ENCODE measurements at places on chromosomes 16 and 17.
A peak's percentile ranks its signal among the peaks of the same experiment; 100 is the strongest.

GRCh38 chr17:63774969-63775265 lies 947 bp downstream of the DDX42 start:
- DNase-seq: peak; percentile 11

DNA sequence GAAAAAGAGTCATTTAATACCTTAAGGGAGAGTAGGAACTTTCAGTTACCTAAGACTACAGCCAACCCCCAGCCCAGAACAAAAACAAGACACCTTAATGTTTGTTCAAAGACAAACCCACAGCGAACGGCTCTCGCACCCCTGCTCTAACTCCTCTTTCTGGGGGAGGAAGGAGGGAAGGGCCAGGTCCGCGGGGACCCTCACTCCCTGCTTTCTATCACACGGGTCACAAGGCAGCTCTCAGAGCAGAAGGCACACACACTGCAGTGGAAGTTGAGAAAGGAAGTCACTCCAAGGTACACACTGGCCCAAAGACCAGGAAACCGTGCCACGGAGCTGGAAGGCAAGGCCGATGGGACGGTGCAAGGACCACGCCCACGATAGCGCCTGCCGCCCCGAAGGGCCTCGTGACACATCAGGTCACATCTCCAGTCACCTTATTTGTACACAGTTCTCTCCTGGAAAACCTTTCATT lies 10.0 kb downstream of the LITAFD start:
- DNase-seq: no peak

GRCh38 chr16:73290258-73290657 lies 242.3 kb upstream of the ZFHX3 start:
- no peak for DNase-seq

DNA sequence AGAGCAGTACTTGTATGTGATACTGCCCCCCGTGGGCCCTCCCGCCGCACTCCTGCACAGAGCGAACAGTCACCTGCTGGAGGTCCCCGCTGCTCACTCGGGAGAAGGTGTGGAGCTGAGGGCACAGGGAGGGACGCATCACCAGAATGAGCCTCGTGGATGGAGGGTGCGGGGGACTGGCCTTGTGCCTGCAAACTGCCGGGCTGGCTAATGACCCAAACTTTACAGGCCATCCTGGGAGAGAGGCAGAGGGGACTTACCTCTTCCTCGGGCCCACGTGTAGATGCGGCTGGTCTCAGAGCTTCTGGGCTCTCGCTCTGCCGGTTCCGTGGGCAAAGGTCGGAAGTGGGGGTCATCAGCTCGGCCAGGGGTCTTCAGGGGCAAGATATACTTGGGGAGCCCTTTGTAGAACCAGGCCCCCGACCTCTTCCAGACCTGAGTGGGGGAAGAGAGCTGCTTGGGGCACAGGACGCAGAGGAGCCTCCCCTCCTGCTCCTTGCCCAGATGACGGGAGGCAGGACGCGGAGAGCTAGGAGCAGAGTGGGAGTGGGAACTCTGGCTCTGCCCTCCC lies 65.5 kb upstream of the DOC2B start:
- no peak for DNase-seq

DNA sequence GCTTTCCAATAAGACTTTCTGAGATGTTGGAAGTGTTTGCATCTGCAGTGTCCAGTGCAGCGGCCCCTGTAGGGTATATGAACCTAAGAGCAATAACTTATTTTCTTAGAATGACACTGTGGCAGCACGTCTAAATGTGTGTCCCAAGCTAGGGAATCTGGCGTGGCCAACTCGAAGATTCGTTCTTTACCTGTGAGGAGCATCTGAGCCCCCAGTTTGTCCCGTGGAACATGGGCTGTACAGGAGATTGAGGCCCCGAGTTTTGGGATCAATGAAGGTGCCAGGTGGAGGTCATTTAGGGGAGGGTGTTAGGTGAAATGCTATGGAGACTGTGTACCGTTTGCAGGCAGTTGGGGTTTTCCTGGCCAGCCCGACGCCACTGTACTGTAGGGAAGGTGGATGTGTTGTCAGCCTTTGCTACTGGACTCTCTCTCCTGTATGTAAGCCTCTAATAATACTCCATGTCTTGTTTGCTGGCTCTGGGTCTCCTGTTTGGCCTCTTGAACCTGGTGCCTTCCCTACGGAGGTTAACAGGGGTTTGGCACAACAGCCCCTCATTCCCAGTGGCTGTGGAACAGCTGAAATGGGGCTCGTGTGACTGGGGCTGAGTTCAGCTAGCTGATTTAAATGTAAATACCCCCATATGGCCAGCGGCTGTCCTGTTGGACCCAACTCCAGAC lies 45.5 kb upstream of the SDK2 start:
- DNase-seq: no peak

GRCh38 chr16:5024632-5025031 lies 9.1 kb downstream of the NAGPA start:
- peak; percentile 30 for DNase-seq

DNA sequence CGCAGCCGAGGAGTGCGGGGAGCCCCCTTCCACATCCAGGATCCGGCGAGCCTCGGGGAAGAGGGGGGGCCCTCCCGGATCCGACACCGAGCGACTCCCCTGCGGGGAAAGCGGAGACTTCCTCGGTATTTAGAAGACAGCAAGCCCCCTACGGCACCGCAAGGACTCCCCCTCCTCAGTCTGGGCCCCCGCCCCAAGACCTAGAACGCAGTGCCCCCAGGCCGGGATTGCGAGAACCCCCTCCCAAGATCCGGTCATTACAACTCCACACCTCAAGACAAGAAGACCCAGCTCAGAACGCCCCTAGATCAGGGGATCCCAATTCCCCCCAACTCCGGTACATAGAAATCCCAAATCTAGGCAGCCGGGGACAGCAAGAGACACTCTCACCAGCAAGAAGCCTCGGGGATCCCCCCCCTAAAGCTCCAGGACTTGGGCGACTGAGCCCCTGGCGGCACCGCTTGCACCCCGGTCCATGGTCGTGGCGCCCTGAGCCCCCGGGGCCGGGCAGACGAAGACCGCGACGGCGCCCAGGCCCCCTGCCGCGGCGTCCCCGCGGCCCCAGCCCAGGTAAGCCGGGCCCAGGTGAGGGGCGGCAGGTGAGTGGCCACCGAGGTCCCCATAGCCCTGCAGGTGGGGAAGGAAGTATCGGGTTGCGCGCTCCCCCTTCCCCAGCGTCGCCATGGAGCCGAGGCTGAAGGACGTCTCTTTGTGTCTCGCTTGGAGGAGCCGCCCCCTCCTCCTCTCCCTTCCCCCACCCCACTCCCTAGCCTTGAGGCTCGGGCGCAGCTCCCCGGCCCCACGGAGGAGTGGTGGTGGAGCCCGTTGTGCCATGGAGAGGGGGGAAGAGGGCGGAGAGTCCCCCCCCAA lies 641 bp downstream of the SBK1 start:
- no peak for DNase-seq

DNA sequence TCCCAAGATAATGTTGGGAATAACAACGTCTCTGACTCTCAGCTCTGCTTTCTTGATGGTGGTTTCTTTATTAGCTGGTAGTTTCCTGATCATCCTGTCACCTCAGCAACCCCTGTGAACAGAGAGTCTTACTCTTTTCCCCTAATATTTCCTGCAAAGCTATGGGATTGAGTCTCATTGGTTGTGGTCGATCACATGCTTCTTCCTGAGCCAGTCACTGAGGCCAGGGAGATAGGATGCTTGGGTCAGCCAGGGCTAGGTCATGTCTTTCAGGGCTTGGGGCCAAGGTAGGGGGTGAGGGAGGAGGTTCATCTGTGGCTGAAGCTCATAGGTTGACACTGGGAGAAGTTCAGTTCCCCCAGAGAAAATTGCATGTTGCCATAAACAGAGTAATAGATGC lies 114.3 kb downstream of the ABCC1 start:
- no peak for DNase-seq

DNA sequence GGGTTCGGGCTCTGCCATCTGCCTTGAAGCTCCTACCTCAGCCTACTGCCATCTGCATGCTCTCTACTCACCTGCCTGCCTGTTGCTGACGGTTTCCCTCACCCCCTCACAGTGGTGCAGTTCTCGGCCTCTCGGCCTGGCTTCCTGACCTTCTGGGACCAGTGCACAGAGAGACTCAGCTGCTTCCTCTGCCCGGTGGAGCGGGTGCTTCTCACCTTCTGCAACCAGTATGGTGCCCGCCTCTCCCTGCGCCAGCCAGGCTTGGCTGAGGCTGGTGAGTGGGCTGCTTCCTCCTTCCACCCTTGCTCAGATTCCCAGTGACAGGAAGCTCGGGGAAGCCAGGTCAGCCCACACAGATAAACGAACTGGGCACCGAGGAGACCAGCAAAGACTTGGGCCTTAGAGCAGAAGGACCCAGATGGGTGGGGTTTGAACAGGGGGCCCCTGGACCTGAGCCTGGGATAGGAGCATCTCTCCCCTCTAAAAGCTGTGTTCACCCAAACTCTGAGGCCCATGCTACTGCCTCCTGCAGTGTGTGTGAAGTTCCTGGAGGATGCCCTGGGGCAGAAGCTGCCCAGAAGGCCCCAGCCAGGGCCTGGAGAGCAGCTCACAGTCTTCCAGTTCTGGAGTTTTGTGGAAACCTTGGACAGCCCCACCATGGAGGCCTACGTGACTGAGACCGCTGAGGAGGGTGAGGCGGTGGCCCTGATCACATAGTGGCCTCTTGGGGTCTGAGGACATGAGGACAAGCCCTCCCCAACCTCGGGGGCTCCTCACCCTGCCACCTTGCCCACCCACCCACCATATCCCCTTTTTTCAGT lies 16.4 kb downstream of the RIPOR1 start:
- DNase-seq: no peak

DNA sequence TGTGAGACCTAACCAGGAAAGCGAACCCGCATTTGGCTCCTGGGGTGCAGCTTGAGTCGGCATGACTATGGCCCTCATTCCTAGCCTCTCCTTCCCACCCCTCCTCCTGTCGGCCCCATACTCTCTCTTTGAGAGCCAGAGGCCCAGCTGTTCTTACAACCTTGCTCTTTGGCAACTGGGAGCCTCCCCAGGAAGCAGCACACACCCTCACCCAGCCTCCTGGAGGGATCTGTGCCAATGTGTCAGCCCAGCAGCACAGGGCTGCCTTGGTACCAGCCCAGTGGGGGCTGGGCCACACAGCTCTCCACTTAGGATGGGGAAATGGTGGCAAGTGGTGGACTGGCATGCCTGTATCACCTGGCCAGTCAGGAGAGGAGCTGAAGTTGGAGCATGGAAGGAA lies 70.3 kb upstream of the LGALS9 start:
- peak; percentile 36 for DNase-seq

- no peak for DNase-seq
Measured at GRCh38 chr16:65375651-65376050, 253.8 kb upstream of the CDH11 start.

DNA sequence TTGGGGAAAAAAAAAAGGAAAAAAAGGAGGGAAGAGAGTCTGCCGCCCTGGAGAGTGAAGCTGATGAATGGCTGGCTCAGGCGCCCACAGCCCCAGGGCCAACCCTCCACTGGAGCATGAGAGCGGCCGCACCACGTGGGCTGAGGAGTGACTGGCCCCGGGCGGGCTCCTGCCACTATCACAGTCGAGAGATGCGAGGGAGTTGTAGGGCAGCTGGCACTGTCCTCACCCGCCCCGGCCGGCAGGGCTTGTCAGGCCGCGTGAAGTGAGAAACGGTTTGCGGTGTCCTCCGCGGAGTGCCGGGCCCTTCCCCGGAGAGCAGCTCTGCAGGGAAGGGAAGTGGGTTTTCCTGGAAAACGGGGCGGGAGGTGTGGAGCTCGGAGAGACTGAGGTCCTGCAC lies 45.9 kb downstream of the JPH3 start:
- no peak for DNase-seq

GRCh38 chr17:69908626-69909368 lies 166.2 kb upstream of the KCNJ16 start:
- DNase-seq: no peak

- DNase-seq: peak; percentile 80
Measured at GRCh38 chr17:46063241-46063640, 64.2 kb downstream of the STH start.

DNA sequence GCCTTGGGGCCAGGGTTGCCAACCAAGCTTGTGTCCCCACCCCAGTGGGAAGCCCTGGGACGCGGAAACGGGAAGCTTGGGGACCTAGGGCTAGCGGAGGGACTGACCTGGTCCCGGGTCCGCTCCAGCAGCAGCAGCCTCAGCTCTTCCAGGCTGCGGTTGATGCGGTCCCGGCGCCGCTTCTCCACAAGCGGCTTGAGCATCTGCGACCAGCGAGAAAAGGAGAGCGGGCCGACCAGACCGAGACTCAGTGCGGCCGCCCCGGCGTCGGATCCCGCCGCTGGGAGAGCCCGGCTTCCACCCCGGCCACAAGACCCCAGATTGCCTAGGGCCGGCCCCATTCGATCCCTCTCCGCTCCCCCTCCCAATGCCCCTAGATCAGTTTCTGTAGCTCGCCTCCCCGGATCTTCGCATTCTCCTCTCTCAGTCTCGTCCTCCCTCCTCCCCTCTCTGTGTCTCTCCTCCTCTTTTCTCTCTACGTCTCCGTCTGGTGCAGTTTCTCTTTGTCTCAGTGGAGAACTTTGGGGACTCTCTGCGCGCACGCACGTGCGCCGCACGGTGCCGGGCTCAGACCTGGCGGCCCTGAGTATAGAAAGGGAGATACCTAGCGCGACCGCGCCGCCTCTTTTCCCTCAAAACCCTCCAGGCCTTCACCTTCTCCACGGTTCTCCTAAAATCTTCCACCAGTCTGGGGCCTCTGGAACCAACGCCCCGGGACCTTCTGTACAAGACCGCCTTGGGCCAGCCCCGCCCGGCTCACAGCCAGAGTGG lies 797 bp downstream of the HES7 start:
- DNase-seq: peak; percentile 45

DNA sequence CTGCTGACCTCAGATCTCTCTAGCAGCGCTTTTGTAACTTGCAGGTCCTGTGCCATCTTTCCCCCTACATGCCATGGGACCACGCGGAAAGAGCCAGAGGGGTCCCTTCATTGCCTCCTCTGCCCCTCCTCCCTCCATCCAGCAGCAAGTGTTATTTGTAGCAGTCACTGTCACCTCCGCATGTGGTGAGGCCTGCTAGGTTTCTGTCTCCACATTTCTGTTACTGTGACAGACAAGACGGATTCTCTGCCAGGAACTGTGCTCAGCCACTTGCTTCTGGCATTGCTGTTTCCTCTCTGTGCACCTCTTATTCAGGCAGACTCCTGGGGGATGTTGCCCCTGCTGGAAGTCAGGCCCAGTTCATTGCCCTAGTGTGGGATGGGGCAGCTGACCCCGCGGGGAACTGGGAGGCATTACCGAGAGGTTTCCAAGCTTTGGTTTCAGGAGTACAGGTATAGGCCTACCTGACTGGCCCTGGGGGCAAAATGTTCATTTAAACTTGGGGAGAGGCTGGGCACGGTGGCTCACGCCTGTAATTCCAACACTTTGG lies 61.2 kb downstream of the RAB11FIP4 start:
- peak; percentile 40 for DNase-seq

DNA sequence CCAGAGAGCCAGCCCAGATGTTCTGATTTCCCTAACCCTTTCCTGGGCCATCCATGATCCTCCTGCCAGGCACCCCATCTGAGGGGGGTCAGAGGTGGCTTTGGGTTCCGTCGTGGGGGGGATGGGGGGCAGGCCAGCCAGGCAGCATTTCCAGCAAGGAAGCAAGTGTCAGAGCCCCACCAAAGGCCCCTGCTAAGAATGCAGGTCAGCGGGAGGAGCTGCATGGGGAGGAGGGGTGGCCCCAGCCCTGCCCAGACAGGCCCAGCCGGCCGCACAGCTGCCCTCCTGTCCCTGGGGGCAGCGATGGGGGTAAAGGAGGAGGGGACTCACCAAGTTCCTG lies 2.3 kb upstream of the SCRN2 start:
- DNase-seq: no peak
